ENCODE measurements at places on chromosomes 16 and 17.

GRCh38 chr17:80938556-80938955 is 53.1 kb upstream of the CHMP6 start:
- DNase-seq: no peak

- no peak for DNase-seq
Observed at GRCh38 chr17:29584452-29585079, 4.9 kb downstream of the GIT1 start.

DNA sequence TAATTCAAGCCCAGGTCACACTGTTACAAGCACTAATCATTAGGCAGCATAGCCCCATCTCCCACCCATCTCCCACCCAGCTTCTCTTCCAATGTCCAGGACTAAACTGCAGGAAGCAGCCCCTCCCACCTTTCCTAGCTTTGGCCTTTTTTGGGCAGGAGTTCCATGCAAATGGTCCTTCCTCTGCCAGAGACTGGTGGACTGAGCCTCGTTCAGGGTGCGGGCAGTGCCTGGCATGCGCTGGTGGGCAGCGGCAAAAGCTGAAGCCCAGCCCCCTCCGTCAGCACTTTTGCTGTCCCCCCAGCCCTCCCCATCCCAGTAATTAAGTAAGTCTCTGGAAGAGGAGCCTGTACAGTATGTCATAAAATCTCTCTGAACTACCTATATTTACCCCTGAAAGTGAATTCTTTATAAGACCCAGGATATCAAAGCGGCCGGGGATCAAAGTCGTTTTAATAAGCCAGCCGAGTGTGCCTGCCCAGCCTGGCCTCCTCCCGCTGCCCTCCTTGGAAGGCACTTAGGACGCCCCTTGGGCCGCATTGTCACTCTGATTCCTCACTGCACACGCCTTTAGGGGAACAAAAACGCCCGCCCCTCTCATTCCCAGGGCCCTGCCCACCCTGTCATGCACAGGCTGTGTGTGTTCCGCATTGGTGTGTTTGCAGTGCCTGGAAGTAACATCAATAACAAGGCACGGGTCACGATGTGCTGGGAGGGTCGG is 109.9 kb downstream of the IRX5 start:
- DNase-seq: no peak

GRCh38 chr17:40355123-40355803 is 9.3 kb downstream of the GJD3 start:
- peak; percentile 86 for DNase-seq

DNA sequence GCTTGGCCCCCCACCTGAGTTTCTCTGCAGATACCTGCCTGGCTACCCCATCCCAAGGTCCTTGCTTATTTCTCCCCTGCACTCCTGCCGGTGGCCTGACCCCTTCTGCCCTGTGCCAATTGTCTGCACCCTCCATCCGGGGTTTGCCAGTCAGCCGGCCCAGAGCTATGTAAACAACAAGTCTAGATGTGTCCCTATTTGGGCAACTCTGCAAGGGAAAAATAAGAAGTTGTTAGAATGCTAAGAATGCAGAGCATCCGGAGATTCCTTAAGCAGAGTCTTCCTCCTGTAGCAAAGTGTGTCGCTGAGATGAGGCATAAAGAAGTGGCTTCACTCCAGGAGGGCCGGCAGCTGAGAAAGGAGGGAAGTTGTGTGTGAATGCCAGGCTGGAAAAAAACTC is 46.6 kb downstream of the RGS9 start:
- no peak for DNase-seq

DNA sequence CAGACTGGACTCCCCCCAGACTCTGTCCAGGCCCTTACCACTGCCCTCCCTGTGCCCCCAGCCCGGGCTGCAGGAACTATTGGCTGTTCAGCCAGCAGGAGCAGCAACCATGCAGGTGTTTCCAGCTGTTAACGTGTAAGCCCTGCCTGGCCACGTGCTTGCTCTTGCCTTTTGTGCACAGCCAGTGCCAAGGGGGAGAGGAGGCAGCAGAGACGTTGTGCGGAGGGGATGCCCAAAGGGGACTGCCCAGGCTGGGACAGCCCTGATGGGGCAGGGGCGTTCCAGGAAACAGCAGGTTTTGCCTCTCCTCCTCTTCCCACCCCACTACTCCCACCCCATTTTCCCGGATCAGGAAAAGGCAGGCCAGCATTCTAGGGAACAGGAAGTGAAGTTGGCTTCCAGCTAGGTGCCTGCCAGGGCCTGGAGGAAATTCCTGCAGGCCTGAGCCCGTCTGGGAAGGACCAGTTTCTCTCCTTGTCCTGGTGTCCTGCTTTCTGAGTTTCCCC is 16.7 kb upstream of the LASP1NB start:
- no peak for DNase-seq

- DNase-seq: no peak
Observed at GRCh38 chr17:21201298-21201595, 12.7 kb downstream of the TMEM11 start.

- no peak for DNase-seq
Observed at GRCh38 chr16:75555213-75555706, 792 bp downstream of the TMEM231 start.

DNA sequence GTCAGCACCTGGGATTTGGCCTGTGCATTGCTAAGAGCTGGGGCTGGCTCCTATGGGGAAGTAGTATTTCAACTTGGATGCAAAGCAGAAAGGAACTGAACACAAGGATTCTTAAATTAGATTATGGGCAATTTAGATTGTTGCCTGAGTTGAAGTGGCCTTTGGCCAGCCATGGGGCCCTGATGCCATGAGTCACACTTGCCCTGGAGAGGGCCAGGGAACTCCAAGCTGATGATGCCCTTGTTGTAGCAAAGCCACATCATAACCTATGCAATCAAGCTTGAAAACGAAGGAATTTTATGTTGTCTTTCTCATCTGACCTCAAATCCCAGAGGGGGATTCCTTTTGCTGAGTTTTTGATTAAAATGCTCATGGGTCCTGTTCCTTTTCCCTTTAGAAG is 3.9 kb upstream of the SPATA32 start:
- no peak for DNase-seq

- DNase-seq: no peak
Observed at GRCh38 chr16:11140098-11140375, 116.0 kb downstream of the SOCS1 start.

DNA sequence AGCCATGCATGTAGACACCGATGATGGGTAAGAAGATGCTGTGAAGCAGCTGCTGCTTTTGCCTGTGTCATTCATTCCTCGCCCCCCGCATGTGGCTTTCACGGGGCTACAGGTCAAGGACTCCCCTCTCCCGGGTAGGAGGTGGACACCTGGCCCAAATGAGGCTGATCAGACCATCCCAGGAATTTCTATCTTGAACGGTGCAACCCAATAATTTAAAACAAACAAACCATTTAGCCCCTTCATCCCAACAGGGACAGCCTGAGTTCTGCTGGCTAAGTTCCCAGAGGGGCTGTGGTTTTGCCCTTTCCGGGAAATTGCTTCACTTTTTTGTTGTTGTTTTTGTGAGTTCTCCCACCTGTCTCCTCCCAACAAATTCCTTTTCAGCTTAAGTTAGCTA is 137.7 kb upstream of the CDH5 start:
- DNase-seq: no peak

DNA sequence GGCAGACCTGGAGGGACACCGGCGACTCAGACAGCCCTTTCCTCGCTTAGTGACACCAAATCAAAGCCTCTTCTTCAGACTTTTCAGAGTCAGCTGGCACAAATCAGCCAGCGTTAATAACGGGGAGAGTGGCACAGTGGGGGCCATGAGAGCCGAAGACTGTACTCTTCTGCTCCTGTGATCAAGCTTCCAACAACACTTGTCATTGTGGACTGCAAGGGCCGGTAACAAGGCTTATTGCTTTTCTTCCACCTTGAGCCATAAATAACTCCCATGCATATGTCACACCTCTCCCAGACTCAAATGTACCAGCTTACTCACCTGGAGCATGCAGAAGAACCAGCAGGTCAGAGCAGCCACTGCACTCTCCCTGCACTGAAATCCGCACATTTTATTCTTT is 12.8 kb downstream of the FLCN start:
- DNase-seq: no peak

GRCh38 chr16:79690159-79690558 is 89.6 kb upstream of the MAF start:
- DNase-seq: no peak

DNA sequence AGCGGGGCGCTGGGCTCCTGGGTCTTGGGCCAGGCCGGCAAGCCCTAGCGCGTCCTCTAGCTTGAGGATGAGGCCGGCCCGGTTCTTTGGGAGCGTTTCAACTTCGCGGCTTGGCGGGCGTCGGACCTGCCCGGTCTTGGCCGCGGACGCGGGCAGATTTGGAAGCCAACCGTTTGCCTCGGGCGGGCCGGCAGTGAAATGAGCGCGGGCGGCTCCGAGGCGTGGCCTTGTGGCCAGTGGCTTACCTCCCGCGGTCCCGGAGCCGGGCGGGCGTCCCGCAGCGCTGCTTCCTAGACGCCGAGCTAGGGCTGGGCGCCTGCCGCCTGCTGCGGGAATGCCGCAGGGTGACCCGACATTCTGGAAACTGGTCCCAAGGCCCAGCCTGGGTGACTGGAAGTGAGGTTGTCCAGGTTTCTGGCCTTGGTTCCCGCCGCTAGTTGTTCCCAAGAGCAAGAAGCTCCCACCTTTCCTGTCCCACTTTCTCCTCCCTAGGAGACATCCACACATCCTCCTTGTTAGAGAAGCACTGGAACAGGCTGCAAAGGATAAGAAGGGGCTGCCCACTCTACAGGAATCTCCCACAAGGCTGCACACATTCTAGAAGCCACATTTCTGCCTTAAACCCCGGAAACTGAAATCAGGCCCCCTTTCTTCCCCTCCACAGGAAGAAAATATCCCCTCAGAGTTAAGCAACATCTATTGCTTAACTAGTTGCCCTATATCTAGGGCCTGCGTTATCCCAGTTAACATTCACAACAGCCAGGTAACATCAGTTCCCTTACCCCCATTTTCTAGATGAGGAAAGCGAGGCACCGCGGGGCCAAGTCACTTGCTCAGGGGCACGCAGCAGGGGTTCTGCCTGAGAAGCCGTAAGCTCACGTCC is 4.5 kb upstream of the CBX8 start:
- DNase-seq: peak; percentile 44

DNA sequence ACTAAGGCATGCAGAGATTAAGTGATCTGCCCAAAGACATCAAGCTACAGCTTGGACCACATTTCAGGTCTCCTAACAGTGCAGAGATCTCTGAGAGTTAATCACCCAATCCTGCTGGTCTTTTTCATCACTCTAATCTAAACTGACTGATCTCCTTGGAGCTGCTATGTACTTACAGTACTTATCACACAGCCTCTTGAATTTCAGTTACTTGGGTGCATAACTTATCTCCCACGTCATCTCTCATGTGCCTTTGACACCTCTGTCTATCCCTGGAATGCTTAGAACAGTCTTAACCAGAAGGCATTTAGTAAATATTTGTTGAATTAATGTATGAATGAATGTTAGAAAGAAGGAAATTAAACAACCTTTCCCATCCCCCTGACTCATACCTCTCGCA is 139.0 kb downstream of the SNX11 start:
- DNase-seq: no peak

- DNase-seq: no peak
Observed at GRCh38 chr17:66625311-66625767, 209.6 kb upstream of the CACNG5 start.

- DNase-seq: no peak
Observed at GRCh38 chr16:3121851-3122467, 9.6 kb downstream of the ZNF205 start.

Measured in B cell (primary cell).